ENCODE measurements at places on chromosomes 12 and 14.

GRCh38 chr14:34461334-34462131, 507 bp downstream of the SPTSSA start:
- DNase-seq = no peak

GRCh38 chr12:47874316-47874715, 30.5 kb downstream of the VDR start:
- no peak for DNase-seq

GRCh38 chr14:68305738-68306137, 486.2 kb downstream of the RAD51B start:
- DNase-seq = no peak

GRCh38 chr12:66049538-66050282, 80.8 kb downstream of the LLPH start:
- no peak for DNase-seq

DNA sequence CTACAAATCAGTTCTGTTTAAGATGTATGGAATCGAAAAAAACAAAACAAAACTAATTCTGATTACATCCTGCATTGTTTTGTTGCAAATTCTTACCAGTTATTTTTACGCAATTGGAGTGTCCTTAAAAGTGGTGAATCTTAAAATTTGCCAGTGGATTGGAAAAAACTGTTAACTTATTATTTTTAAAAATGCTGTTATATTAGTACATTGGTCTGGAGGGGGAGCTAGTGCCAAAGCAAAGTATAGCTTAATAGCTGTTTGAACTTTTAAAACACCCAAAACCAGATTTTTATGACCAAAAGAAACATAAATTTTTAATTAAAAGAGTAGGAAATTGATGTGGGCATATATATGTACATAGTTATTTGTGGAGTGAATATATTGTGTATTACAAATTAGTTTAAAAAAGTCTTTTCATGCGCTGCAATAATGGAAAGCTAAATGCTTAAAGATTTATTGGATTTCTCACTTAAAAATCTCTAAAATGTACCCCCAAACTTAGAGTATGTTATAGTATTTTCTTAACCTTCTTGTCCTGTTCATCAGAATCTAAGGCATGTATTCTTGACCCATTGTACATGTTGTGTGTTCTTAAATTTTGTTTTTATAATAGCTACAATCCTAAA, 2.5 kb downstream of the FUT8 start:
- DNase-seq = no peak
